Activated naive CD4-positive, alpha-beta T cell (primary cell): ENCODE measurements at places on chromosomes 1 and 21.

GRCh38 chr1:209622841-209623829, 29.1 kb downstream of the LAMB3 start:
- no peak for DNase-seq

DNA sequence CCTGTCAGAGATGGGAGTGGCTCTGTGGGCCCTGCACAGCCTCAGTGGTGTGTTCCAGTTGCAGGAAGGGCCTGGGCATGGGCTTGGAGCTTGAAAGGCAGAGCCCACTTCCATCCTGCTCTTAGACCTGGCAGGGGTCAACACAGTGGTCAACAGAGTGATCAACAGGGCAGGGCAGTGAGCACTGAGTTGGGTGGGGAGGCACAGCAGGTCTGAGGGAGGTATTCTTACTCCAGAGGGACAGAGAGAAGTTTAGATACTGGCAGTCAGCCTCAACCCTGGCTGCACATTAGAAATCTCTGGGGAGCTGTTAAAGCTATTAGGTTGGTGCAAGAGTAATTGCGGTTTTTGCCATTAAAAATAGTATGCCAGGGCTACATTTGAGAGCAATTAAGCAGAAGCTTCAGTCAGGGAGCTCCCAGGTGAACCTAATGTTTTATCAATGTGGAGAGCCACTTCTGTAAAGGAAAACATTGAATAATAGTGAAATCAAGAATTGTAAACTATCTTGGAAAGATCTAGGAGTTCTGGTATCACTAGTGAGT, 37.7 kb downstream of the SH3BGR start:
- DNase-seq: no peak

GRCh38 chr1:100130552-100131077, 2.1 kb downstream of the SASS6 start:
- no peak for DNase-seq

GRCh38 chr1:111486431-111486830, 12.6 kb downstream of the C1orf162 start:
- no peak for DNase-seq

GRCh38 chr1:105138458-105138893, 1388.8 kb downstream of the AMY1C start:
- DNase-seq: no peak

- no peak for DNase-seq
Observed at GRCh38 chr1:107451715-107452114, 310.9 kb downstream of the NTNG1 start.
